BJ (cell line): ENCODE measurements at places on chromosomes 2 and 18. TPM values are rescaled to one million over a fixed set of nuclear protein-coding genes. Genes with fewer than 3 reads are reported as not detected.

- DNase-seq: no peak
These were observed 12.8 kb downstream of the ATP8B1 start for GRCh38 chr18:57790316-57790715.

- DNase-seq: no peak
These were observed 154.2 kb downstream of the FAM210A start for GRCh38 chr18:13572148-13572547.

DNA sequence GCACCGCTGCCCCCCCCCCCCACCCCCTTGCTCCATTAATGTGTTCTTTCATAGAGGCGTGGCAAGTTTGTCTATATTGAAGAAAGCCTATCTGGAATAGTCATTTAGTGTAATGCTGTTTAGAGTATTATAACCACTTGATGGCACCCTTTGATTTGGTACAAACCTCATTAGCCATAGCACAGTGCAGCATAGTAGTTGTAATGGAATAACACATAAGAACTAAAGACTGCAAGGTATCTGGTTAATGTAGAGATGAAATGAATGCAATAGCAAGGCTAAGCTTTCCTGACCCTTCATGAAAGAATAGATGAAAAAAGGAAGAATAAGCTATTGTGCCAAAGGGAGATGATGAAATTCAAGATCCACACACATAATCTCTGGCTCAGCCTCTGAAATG, 81.9 kb downstream of the EHBP1 start:
- DNase-seq: no peak

DNA sequence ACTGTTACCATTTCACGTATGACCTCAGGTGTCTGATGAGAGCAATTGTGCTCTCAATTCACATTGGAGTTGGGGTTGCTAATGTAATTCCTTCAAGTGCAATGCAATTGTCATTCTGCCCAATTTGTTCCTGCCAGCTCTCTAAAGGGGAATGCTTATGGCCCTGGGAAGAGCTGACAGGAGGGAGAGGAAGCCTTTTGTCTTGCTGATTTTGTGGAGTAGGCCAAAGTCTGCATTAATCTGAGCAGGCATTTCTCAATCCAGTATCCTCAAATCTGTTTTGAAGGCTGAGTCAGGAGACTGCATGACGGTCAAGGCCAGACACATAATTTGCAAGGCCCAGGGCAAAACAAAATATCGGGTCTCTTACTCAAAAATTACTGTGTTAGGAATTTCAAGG, 326.4 kb upstream of the SPHKAP start:
- DNase-seq: no peak

- DNase-seq: no peak
These were observed 896.4 kb downstream of the TDRD15 start for GRCh38 chr2:22020091-22020742.

DNA sequence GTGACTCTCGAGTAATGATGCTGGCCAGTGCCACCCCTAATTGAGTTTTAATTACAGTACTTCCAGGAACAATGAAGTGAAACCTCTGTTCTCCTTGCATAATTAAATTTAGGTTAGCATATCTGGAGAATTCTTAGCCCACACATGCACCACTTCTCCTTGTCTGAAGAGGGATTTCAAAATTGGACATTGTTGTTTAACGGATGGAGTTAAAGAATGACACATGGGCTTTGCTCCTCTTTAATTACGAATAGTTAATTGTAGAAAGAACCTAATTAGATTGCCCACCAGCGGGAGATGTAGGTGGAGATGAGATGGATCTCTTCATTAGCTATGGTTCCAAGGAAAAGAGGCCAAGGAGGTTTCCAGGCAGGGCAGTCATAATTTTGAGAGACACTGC, 33.1 kb upstream of the EN1 start:
- DNase-seq: no peak

C18orf54 gene
- 1.1 and 2.2 TPM in 2 replicates for polyA plus RNA-seq

RGPD3 gene
- polyA plus RNA-seq: 0.02 and 0.10 TPM in 2 replicates

UGT1A4 gene
- polyA plus RNA-seq: not detected in 2 replicates

ASXL3 gene
- polyA plus RNA-seq: not detected in 2 replicates

DOCK10 gene
- polyA plus RNA-seq: 62.7 and 71.0 TPM in 2 replicates
